ENCODE measurements at places on chromosomes 6 and 20.

GRCh38 chr6:100230953-100231316 lies 233.8 kb downstream of the SIM1 start:
- no peak for DNase-seq

- DNase-seq, result no peak
These were observed 107.2 kb upstream of the PLEKHG1 start for GRCh38 chr6:150492507-150492906.

DNA sequence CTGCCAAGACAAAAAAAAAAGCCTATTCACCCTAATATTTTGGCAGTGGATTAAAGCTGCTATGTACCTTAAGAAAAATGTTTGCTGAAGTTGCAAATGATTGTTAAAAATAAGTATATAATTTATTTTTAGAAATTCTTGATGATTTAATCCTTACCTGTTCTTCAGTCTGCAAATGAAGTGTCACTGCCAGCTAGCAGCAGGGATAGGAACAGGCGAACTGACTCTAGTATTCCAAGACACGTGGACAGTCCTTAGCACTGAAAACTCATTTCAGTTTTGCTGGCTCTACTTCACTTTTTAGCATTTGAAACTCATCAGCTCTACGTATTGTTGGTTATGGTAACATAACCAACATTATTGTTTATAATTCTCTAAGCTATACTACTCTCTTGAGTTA lies 204.4 kb upstream of the ID4 start:
- no peak for DNase-seq

GRCh38 chr6:97203343-97203742 lies 79.7 kb downstream of the MMS22L start:
- no peak for DNase-seq

DNA sequence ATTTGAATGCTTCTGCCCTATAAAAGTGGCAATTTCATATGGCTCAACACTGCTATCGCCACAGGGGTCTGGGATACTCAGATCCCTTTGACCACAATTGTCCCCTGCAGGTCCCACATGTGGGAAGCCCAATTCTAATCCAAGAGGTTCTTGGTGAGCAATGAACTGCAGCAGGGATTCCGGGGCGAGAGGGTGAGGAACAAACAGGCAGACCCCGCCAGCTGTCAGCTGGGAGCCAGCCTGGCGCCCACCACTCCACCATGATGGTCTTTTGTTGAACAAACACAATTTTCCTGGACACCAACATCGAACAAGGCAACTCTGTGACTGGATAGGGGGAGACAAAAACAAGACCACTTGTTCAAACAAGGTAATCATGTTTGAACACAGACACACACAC lies 80.5 kb downstream of the TMEM242 start:
- DNase-seq, result no peak

DNA sequence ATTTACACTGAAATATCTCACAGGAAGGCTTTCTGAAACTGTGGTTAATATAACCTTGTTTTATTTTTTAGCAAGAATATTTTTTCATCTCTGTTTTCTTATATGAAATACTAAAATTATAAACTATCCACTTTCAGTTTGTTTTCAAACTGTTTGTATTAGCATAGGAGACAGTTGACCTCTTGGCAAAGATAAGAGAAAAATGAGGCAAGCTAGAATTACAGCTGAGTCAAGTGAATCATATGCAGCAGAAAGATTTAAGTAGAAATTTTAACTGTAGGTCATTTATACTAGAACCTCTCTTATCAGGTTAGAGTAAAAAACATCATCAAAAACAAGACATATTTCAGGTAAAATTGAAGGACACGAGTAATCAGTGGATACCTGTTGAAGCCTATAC lies 792.6 kb downstream of the PHF3 start:
- no peak for DNase-seq

DNA sequence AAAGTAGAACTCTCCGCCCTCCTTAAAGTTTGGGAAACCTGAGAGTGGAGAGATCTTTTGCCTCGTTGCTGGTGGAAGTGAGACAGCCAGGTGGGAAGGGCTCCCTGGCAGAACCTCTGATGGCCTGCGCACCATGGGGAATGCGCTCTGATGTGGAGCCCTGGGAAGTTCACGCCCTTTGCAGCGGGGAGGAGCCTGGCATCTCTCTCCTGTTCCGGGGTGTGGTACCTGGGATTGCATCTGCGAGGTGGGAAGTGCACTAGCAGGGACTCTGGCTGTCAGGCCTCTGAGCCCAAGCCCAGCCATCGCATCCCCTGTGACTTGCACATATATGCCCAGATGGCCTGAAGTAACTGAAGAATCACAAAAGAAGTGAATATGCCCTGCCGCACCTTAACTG lies 159.8 kb downstream of the AKAP7 start:
- DNase-seq, result no peak

DNA sequence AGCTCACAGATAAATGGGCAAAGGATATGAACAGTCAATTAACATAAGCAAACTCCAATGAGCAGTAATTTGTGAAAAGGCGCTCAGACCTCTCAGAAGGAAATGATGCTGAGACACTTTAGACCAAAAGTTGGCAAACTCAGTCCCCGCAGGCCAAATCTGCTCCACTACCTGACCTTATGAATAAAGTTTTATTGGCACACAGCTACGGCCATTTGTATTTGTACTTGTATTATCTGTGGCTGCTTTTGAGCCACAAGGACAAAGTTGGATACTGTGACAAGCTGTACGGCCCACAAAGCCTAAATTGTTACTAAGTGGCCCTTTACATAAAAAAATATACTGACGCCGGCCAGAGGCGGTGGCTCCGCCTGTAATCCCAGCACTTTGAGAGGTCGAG lies 167.0 kb downstream of the PREX1 start:
- DNase-seq, result no peak

GRCh38 chr6:150788089-150788488 lies 77.4 kb upstream of the MTHFD1L start:
- no peak for DNase-seq

DNA sequence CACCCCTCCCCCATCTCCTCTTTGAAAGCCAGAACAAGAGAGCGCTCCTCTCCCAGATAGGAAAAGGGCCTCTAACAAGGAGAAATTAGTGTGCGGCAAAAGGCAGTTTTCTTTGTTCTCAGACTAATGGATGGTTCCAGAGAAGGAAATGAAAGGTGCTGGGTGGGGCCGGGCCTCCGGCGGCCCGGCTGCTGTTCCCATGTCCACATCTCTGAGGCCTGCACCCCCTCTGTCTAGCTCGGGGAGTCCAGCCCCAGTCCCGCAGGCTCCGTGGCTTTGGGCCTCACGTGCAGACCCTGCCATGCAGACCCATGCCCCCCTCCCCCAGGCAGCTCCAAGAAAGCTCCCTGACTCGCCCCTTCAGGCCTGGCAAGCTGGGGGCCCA lies 35.8 kb upstream of the MRGBP start:
- DNase-seq, result no peak

DNA sequence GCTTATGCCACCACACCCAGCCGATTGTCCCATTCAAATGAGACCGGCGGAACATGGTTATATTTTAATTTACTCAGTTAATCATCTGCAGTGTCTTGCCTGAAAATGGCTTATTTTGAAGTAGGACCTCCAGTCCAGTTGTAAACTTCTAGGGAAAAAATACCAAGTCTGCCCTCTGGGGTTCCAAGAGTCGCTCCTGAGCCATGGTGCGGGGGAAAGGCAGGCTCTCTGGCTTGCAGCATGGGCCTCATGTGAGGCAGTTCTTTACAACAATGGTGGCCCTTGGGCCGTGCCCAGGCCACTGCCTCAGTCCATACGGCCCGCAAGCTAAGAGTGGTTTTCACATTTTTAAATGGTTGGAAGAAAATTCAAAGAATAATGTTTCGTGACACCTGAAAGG lies 62.7 kb upstream of the XRN2 start:
- DNase-seq, result no peak

DNA sequence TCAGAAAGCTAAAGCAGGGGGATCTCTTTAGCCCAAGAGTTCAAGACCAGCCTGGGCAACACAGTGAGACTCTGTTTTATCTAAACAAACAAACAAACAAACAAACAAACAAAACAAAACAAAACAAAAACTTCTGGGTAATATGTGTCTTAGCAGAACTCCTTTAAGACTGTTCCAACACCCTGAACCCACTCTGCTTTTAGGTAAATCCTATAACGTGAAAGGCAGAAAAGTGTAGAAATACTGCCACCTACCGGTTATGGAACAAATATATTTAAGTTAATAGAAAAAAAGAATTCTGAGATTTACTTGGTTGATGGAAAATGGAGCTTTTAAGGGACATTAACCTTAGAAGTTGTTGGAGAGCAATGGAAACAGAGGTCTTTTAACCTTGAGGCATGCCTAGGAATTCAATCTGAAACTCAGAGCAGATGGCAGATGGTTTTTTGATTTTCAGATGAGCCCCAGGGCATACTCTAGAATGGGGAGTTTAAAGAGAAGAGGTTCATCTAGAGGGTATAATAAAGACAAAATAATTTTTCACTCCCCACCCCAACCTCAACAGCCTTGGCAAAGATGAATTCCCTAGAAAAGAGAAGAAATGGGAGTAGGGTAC lies 38.5 kb downstream of the SOD2 start:
- DNase-seq, result no peak

DNA sequence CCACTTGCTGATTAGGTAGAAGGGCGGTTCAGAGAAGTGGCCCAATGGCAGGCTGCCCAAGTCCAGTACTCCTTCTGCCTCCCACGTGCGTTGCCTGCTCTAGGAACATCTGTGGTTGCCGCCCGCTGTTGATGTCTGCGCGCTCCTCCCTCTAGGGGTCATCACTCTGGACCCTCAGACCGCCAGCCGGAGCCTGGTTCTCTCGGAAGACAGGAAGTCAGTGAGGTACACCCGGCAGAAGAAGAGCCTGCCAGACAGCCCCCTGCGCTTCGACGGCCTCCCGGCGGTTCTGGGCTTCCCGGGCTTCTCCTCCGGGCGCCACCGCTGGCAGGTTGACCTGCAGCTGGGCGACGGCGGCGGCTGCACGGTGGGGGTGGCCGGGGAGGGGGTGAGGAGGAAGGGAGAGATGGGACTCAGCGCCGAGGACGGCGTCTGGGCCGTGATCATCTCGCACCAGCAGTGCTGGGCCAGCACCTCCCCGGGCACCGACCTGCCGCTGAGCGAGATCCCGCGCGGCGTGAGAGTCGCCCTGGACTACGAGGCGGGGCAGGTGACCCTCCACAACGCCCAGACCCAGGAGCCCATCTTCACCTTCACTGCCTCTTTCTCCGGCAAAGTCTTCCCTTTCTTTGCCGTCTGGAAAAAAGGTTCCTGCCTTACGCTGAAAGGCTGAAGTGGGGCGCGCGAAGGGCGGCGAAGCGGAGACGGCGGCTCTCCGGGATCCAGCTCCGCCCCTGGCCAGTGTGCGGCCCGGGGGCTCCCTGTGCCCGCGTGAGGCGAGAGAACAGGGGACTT lies 8.5 kb downstream of the TRIM15 start:
- peak; percentile 34 for DNase-seq

DNA sequence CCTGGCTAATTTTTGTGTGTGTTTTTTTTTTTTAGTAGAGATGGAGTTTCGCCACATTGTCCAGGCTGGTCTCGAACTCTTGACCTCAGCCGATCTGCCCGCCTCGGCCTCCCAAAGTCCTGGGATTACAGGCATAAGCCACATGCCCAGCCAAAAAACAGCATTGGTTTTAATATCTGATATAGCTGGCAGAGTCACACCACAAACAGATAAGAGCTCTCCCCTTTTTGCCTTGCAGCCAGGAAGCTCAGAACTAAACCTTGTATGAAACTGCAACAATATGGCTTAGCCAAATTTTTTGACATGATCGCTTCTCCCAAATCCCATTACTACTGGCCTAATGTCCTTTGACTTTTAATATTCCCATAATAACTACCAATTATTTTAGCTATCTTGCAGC lies 4.9 kb downstream of the ACOT8 start:
- DNase-seq, result no peak

DNA sequence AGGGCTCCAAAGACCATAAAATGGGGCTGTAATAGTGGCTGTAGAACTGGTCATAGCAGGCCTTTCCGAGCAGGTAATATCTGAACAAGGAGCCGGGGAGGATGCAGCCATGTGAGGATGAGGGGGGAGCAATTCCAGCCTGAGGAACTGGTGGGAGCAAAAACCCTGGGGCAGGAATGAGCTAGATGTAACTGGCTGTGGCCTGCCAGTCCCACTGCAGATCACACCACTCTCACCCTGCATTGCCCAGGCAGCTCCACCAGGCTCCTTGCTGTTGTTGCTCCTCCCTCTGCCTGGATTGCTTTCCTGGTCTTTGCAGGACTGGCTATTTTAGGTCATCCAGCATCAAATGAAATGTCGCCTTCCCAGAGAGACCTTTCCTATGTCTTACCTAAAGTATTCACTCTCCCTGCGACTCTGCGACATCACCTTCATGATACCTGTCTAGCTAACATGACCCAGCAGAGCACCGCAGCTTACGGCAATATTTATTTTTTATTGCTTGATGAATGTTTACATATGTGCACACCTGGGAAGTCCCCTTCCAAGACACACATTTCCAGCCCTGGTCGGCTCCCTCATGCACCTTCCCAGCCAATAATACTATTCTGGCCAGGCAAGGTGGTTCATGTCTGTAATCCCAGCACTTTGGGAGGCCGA lies 2.4 kb upstream of the ZFP64 start:
- DNase-seq, result no peak

DNA sequence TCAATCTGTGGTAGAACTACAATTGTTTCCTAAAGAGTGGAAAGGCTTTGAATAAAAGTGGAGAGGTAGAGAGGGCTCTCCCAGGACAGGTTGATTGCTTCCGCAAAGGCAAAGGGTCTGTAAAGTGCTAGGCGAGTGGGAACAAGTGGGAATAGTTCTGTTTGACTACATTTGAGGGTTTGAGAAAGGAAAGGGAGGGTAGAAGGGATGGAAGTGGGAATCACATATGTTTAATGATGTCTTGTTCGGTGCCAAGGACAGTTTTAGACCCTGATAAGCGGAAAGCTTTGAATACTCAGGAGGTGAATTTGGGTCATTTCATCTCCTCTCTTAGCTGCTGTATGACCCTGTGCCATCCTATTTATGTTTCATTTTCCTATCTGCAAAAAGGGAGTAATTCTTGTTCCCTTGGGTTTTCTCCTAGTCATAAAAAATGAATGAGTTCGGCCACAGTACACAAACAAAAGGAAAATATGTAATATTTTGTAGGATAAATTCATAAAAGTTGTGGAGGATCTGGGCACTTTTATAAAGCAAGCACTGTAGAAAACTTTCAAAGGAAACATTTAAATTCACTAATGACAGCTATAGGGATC lies 1.7 kb upstream of the PIM1 start:
- no peak for DNase-seq

GRCh38 chr20:57222631-57222950 lies 43.9 kb downstream of the BMP7 start:
- no peak for DNase-seq

DNA sequence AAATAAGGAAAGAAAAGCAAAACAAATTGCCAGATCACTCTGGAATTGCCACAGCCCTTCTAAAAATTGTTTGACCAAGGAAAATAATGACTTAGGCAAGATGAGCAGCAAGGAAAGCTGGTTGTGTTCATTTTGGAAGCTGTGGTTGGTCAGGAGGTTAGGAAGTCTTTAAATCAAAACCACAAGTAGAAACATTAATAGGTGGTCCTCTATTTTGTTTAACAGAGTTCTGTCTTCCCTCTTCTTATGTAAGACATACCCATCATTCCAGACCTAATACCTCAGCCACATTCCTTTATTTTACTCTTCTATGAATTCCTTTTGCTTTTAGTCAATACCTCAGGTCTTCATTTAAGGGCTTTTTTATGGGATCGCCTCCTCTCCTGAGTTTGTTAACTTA lies 422.2 kb upstream of the PLCB4 start:
- no peak for DNase-seq
